ENCODE measurements at places on chromosomes 2 and 18.

- DNase-seq = no peak
Measured at GRCh38 chr2:1618974-1619373, 125.3 kb downstream of the PXDN start.

- no peak for DNase-seq
Measured at GRCh38 chr2:172229125-172229524, 126.4 kb upstream of the DLX2 start.

DNA sequence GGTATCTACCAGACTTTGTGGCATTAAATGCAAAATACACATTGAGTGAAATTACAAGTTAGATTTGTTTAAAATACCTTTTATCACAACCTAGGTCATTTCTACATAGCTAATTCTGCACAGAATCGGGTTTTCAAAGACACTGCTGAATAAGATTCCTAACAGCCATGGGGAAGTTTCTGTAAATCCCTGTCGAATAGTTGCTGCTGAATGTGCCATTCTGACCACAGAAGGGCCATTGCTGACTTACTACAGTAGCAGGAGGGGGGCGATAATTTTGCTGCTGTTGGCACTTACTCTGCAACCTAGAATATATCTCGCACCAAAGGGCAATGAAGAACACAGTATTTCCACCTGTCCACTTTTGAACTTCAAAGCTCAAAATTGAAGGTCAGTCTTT lies 232.8 kb downstream of the TCF4 start:
- DNase-seq = no peak

GRCh38 chr2:225582355-225583116 lies 183.0 kb downstream of the NYAP2 start:
- DNase-seq = no peak

GRCh38 chr2:152370783-152371182 lies 35.8 kb downstream of the FMNL2 start:
- DNase-seq = no peak

DNA sequence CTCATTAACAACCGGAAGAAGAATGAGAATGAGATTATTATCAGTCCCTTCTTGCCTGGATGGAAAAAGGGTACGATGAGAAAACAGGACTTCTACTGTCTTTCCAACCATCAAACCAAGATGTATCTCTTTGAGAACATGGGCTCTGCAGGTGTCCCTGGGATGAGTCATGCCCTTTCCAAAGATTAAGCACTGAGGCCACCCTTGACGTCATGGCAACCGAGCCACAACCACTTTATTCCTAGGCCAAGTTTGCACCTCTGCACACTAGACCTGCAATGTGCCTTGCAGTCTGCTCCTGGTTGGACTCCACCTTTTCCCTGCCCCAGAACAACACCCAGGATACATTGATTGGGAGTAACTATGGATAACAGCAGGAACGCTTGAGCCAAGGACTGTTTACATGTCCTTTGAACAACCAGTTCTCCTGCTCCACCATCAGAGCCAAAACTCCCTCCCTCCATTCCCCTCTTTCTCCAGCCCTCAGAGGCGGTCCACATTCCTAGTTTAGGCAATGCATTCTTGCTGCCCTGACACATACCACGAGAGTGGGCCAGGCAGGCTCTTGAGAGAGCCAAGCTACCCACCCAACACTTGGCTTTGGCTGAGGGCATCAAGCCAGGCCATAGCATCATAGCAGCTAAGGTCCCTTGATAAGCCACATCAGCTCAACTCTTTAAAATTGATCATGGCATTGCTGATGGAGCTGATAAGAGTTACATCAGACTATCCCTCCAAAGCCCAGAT lies 310.7 kb downstream of the TNS1 start:
- DNase-seq = no peak

Measured in nephron progenitor cell (in vitro differentiated cells).